ENCODE measurements at places on chromosomes 4 and X.

DNA sequence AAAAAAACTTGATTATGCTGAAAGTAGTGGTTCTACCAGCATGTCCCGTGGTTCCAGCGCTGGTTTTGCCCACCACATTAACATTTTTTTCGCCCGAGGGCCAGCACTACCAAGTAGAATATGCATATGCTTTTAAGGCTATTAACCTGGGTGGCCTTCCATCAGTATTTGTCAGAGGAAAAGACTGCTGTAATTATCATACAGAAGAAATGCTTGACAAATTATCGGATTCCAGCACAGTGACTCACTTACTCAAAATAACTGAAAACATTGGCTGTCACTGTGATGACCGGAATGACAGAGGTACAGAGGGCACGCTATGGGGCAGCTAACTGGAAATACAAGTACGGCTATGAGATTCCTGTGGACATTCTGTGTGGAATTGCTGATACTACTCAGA lies 34.6 kb downstream of the PRPS2 start:
- DNase-seq = no peak

DNA sequence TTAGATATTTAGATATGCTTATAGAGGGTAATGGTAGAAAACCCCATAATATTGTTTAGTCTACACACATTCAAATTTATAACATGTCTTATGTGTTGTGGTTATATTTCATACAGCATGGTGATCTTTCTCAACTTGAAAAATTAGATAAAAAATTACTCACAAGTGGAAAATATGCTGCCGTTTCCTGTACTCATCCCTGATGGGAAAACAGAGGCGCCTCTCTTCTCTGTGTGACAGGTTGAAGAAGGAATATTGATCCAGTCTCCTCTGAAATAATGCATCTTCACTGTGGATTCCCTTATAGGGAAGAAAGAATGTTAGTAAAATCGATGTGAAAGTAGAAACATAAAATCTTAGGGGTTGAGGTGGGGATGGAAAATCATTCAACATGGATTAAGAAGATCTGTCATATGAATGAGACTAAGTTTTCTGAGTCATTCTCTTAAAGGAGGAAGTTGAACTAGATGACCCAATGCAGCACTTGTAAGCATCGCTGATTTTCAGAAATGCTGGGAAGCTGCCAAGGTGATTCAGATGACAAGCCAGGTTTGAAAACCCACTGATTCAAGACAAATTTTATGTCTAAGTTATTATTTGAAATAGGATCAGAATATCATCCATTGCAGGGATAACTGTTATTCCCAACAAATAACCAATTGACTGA lies 70.7 kb downstream of the ANKRD50 start:
- no peak for DNase-seq

- no peak for DNase-seq
These were observed 378.5 kb upstream of the ZFP42 start for GRCh38 chr4:187617113-187617512.

DNA sequence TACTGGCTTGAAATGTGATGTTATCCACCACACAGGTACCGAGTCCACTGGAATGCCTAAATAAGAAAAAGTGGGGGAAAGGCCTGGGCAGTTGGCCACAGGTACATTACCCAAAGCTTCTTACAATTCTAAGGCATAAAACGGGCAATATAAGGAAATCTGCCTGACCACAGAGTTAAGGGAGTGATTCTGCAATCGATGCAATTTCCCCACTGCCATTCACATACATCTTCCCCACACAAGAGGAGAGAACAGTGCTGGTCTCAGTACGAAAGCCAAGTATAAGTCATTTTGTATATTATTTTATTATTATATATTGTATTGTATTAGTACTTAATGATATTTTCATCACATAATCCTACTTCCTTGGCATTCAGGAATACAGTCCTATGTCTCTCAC lies 30.6 kb downstream of the RFC1 start:
- DNase-seq = no peak

DNA sequence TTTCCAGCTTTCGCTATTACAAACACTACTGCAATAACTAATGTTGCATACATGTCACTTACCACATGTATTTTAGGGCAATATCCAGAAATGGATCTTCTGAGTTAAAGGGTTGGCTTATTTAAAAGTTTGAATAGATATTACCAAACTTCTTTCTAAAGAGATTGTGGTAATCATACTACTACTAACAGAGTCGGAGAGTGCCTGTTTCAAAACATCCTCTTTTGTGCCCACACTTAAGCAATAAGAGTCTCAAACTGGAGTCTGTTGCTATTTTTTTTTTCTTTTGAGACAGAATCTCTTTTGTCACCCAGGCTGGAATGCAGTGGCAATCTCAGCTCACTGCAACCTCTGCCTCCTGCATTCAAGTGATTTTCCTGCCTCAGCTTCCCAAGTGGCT lies 35.8 kb downstream of the FGFBP1 start:
- DNase-seq = no peak

GRCh38 chrX:110401135-110401534 lies 42.5 kb downstream of the RTL9 start:
- no peak for DNase-seq

GRCh38 chrX:12241026-12241425 lies 102.8 kb downstream of the FRMPD4 start:
- no peak for DNase-seq

DNA sequence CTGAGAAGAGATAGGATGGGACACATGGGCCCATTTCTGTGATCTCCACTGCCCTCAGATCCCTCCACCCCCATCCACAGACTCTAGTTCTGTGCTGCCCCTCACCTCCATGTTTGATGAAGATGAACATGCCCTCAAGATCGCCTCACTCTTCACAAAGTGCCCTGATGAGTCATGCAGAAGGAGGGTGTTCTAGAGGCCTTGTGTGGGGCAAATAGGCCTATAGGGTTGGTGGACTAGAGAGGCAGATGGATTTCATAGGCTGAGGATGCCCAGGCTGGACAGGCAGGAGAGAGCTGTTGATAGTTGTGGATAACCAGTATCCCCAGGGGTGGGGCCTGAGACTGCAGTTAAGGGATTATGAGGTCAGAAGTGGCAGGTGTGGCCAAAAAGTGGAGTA lies at the start of gene CXorf65:
Gene CXorf65, minus strand, starts transcription at position 314 of the 400 bp plus-strand sequence. Its CDS starts 184 bp downstream, at position 130.
- no peak for DNase-seq

- DNase-seq = no peak
These were observed 2.9 kb downstream of the KIF4A start for GRCh38 chrX:70292788-70293187.

- DNase-seq = no peak
These were observed 19.4 kb downstream of the SPRY1 start for GRCh38 chr4:123415977-123416376.

- DNase-seq = no peak
These were observed 325.4 kb downstream of the RAPGEF2 start for GRCh38 chr4:159428293-159428692.

DNA sequence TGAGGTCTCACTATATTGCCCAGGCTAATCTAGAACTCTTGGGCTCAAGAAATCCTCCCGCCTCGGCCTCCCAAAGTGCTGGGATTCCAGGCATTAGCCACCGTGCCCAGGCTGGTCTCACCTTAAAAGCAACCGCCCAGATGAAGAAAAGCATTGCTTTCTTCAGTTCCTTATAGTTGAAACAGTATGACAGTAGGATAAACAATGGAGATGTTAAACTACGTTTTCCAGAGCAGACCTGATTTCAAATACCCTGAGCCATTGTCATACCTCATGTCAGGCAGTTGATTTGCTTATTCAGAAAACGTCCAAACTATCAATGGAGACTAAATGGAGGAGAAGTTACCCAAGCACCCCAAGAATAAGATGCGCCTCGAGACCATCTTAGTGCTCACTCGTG lies 26.3 kb upstream of the TMEM131L start:
- no peak for DNase-seq

- no peak for DNase-seq
These were observed 589 bp upstream of the NEUROG2 start for GRCh38 chr4:112516471-112517066.

DNA sequence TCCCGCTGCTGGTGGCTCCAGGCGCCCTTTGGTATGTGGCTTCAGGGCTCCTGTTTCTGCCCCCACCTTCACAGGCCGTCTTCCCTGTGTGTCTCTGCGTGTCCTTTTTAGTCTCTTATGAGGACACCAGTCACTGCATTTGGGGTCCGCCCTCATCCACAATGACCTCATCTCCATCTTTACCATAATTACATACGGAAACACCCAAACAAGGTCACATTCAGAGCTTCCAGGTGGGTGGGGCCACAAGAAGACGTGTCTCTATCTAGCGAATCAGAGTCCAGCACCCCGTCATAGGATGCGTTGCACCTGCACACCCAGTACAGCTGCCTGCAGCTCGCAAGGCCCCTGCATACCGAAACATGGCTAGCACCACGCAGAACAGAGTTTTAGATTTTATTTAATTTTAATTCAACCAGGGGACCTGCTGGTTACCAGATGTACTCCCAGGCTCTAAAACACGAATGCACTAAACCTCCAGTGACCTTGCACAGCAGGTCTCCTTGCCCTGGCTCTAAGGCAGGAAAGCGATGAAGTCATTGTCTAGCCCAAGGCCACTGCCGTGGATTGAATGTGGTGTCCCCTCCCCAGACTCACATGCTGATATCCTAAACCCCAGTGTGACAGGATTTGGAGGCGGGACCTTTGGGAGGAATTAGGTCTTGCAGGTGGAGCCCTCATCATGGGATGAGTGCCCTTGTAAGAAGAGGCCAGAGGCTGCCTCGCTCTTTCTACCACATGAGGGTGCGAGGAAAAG lies 30.3 kb downstream of the ABLIM2 start:
- DNase-seq = no peak

GRCh38 chrX:2867206-2867605 lies 38.5 kb downstream of the GYG2 start:
- DNase-seq = no peak

GRCh38 chr4:142707401-142707800 lies 138.7 kb downstream of the INPP4B start:
- DNase-seq = no peak

GRCh38 chr4:152269448-152270191 lies 266.3 kb downstream of the FBXW7 start:
- DNase-seq = no peak

GRCh38 chrX:154121961-154122360 lies 22.1 kb upstream of the OPN1LW start:
- DNase-seq = no peak

GRCh38 chrX:40434947-40435346 lies 145.8 kb upstream of the ATP6AP2 start:
- DNase-seq = no peak

- no peak for DNase-seq
These were observed 95.7 kb downstream of the RBMX2 start for GRCh38 chrX:130497531-130497930.

GRCh38 chrX:96424007-96424406 lies 260.6 kb upstream of the DIAPH2 start:
- no peak for DNase-seq

DNA sequence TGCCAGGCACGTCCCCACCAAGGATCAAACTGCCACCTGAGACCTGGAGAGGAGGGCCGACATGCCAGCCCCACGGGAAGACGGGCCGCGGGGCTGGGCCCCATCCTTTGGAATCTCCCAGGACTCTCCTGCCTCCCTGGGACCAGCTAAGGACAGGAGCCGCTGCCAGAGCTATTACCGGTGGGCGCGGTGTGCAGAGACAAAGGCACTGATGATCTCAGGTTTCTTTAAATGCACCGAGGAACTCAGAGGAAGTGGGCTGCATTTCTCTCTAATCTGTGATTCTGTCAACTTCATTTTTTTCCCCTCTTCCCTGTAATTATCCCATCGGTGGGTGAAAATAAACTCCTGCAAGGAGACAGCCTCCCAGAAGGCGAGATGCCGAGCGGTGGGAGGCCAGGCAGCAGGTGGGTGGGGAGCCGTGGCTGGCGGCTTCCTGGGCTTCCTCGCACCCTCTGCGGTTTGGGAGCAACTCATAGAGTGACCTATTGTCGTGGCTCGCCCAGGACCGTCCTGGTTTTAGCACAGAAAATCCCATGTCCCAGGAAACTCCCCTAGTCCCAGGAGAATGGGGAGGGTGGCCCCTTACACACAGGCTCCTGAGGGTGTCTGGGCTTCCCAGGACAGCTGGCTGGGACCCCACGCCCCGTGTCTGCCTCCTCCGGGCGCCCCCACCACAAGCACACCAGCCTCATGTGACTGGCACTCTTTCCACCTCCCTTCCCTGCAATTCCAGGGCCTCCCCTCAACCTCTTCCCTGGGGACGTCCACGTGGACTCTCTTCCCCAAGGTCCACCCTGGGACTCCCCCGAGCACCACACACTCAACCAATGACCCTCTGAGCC lies 62.3 kb upstream of the ADRA2C start:
- DNase-seq = no peak

- no peak for DNase-seq
These were observed at the start of gene ANKRD37 for GRCh38 chr4:185396724-185397385. ANKRD37 (plus strand) TSS chr4:185396841; CDS start chr4:185396924, 83 bp downstream.

- DNase-seq = no peak
These were observed 115.8 kb downstream of the PPARGC1A start for GRCh38 chr4:23773884-23774636.

DNA sequence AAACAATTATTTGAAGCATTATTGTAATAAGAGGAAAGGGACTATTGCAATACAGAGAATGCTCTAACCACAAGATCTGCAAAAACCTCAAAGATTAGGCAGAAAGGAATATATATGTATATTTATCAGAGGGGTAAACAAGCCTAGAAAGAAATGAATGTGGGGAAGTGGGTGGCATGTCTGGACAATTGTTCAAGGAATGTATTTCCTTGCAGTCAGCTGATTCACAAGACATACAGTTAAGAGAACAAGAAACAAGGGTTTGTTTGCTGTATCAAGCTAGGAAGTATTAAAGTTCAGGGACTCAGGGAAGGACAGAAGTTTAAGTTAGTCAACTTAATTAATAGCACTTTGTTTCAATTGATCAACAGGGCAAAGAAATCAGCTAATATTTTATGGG lies 514.7 kb downstream of the CENPC start:
- no peak for DNase-seq

DNA sequence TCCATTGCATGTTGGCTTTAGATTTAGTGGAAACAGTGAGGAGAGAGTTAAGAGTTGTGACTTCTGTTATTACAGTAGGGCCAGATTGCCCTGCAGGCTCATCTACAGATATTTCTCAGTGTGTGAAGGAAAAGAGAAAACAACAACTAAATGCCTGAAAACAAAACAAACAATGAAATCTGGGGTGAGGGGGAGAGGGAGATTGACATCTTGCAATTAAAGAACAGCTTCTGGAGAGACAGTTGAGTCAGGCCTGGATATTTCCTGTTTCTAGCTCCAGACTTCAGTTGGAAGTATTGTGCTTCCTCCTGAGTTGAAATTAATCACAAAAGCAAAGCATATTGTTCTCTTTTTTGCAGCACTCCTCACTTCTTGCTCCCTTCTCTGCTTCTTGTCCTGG lies 108.3 kb upstream of the SCML1 start:
- DNase-seq = no peak

- DNase-seq = no peak
These were observed 153.0 kb upstream of the TENM3 start for GRCh38 chr4:182090186-182090585.

DNA sequence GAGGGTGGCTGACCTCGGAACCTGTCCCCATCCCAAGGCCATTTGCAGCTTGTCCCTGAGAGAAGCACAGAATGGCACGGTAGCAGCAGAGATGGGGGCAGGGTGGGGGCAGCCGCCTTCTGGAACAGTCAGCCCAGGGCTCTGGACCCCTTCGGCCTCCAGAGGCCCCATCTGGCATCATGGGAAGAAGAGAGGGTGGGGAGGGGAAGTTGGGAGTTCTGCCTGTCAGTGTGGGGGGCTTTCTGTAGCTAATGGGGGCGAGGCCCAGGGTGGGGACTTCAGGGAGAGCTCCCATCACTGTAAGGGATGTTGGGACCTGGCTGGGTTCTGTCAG lies 62.9 kb upstream of the ADRA2C start:
- DNase-seq = no peak

Data from activated T-helper 1 cell treated with anti-CD3 and anti-CD28 coated beads, Interleukin-2, amount 50 U/mL, for 16 hours (primary cell).